Lung (tissue), 17 donors: ENCODE measurements at places on chromosomes 6 and 20.

- H3K27me3 ChIP-seq, result no peaks in the 10 kb centered on the region
- peak overlapping the region; percentile 67 for H3K27ac ChIP-seq
- peaks cover 20% of the 10 kb centered on the region for H3K4me1 ChIP-seq
- H3K36me3 ChIP-seq, result no peaks in the 10 kb centered on the region
- no peak for DNase-seq
Observed at GRCh38 chr20:23131766-23132165, 45.6 kb upstream of the CD93 start.

DNA sequence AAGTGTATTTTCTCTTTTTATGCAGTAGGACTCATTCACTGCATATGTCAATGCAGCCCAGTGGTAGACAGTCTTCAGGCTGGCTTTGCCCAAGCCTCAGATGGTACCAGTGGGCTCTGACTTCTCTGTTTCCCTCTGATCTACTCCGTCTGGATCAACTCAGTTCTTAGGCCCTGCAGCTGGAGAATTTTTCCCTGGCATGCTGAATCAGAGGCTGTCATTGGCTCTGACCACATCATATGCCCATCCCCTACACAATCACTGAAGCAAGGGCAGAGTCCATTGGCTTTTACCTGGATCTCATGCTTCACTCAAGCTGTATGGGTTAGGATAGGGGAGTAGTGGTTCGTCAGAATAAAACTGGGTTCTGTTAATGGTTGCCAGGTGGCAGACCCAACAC, 57.8 kb downstream of the KIZ start:
- no peaks in the 10 kb centered on the region for H3K4me1 ChIP-seq
- no peaks in the 10 kb centered on the region for H3K27me3 ChIP-seq
- H3K4me3 ChIP-seq, result no peak overlapping the region
- H3K27ac ChIP-seq, result no peak overlapping the region
- H3K36me3 ChIP-seq, result peaks cover 2% of the 10 kb centered on the region

- no peak overlapping the region for H3K4me3 ChIP-seq
- H3K27ac ChIP-seq, result no peak overlapping the region
- no peaks in the 10 kb centered on the region for H3K4me1 ChIP-seq
- no peaks in the 10 kb centered on the region for H3K36me3 ChIP-seq
- H3K27me3 ChIP-seq, result peaks cover 84% of the 10 kb centered on the region
Observed at GRCh38 chr6:26331218-26332073, 33.6 kb upstream of the BTN3A2 start.

DNA sequence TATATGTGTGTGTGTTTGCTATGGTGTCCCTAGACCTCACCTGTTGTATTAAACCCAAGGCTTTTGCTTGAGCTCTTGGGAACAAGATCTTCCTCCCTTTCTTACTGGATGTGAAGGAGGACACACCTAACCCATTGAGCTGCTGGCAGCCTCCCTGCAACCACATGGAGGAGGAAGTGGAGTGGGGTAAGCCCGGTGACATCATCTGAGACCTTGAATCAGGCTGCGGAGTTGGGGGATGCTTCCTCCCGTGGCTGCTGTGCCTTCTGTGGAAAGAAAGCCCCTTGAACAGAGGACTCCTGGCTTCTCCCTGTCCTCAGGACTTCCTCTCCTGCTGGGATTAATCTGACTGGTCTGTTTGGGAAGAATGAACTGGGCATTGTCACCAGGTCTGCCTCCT, 3.3 kb downstream of the CST11 start:
- no peaks in the 10 kb centered on the region for H3K36me3 ChIP-seq
- no peak overlapping the region for H3K4me3 ChIP-seq
- no peaks in the 10 kb centered on the region for H3K27me3 ChIP-seq
- no peak for DNase-seq
- H3K27ac ChIP-seq, result no peak overlapping the region
- H3K4me1 ChIP-seq, result no peaks in the 10 kb centered on the region

- peaks cover 3% of the 10 kb centered on the region for H3K27me3 ChIP-seq
- no peak overlapping the region for H3K27ac ChIP-seq
- H3K36me3 ChIP-seq, result no peaks in the 10 kb centered on the region
- no peaks in the 10 kb centered on the region for H3K4me1 ChIP-seq
- DNase-seq, result no peak
Observed at GRCh38 chr6:1403851-1404712, 14.7 kb downstream of the FOXF2 start.

- peak; percentile 76 for DNase-seq
- H3K36me3 ChIP-seq, result no peaks in the 10 kb centered on the region
- H3K4me3 ChIP-seq, result no peak overlapping the region
- H3K27ac ChIP-seq, result no peak overlapping the region
- no peaks in the 10 kb centered on the region for H3K27me3 ChIP-seq
Observed at GRCh38 chr6:87798393-87799278, 96.6 kb upstream of the AKIRIN2 start.

DNA sequence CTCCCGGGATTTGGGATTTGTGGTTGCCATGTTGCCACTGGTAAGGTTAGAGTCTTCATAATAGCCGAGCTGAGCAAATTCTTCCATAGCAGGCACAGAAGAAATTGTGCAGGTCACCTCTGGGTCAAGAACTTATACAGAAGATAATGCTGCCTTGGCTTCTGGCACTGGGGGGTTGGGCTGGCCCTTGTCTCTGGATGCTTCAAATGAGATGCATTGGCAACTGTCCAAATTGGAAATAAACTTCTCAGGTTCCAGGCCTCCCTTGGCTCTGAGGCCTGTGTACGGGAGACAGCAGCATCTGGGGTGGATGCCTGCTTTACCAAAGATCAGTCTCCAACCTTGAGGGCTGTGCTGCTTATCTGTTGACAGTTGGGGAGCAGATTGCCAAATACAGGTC, 26.2 kb downstream of the MYO6 start:
- H3K27me3 ChIP-seq, result no peaks in the 10 kb centered on the region
- no peak for DNase-seq
- no peak overlapping the region for H3K27ac ChIP-seq

DNA sequence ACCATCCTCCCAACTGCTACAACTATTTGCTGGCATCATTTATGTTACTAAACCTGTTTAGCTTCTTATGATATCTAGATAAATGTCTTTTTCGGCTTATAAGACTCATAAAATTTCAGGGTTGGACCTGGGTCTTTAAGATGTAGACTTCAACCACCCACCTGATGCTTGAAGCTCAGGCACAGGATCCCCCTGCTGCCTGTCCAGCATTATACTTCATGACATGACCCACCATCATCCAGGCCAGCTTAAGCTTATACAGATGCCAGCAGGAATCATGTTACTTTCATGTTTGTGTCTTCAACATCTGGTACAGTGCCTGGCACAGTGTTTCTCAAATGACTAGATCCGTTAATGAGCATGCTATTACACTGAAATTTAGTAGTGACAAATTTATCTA, 47.4 kb downstream of the SLC17A5 start:
- H3K27ac ChIP-seq, result no peak overlapping the region
- no peaks in the 10 kb centered on the region for H3K27me3 ChIP-seq
- no peaks in the 10 kb centered on the region for H3K4me1 ChIP-seq
- no peak for DNase-seq
- H3K4me3 ChIP-seq, result no peak overlapping the region

GRCh38 chr6:99350573-99350972, 1.1 kb upstream of the FAXC start:
- H3K27me3 ChIP-seq, result peaks cover 3% of the 10 kb centered on the region
- H3K4me3 ChIP-seq, result no peak overlapping the region
- H3K4me1 ChIP-seq, result no peaks in the 10 kb centered on the region
- no peaks in the 10 kb centered on the region for H3K36me3 ChIP-seq
- H3K27ac ChIP-seq, result no peak overlapping the region

DNA sequence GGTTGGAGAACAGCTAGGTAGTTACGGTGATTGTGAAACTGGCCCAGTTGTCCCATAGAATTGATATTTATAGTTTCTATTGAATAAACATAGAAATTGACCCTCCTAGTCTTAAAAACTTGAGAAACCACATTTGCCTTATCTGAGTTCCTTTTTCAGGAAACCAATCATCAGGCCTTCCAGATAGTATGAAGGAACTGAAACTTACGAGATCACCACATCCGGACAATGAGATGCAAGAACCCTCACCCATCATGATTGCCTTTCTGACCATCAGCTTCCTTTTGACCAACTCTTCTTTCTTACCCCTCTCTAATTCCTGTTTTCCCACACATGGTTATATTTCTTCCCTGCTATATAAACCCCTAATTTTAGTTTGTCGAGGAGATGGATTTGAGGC, 21.8 kb downstream of the SLC35F1 start:
- no peak overlapping the region for H3K4me3 ChIP-seq
- no peak overlapping the region for H3K27ac ChIP-seq
- no peaks in the 10 kb centered on the region for H3K4me1 ChIP-seq
- H3K36me3 ChIP-seq, result no peaks in the 10 kb centered on the region
- no peaks in the 10 kb centered on the region for H3K27me3 ChIP-seq

- no peak overlapping the region for H3K4me3 ChIP-seq
- no peaks in the 10 kb centered on the region for H3K27me3 ChIP-seq
- no peak overlapping the region for H3K27ac ChIP-seq
- H3K4me1 ChIP-seq, result no peaks in the 10 kb centered on the region
- peak; percentile 6 for DNase-seq
- peaks cover 37% of the 10 kb centered on the region for H3K36me3 ChIP-seq
Observed at GRCh38 chr20:39004508-39004907, 42.4 kb downstream of the DHX35 start.

GRCh38 chr20:44580581-44581268, 1.7 kb upstream of the PKIG start:
- H3K4me3 ChIP-seq, result no peak overlapping the region
- H3K27me3 ChIP-seq, result no peaks in the 10 kb centered on the region
- no peak for DNase-seq
- no peaks in the 10 kb centered on the region for H3K36me3 ChIP-seq
- peaks cover 12% of the 10 kb centered on the region for H3K4me1 ChIP-seq
- H3K27ac ChIP-seq, result peak overlapping the region; percentile 92

GRCh38 chr6:43774776-43775534, 4.9 kb downstream of the VEGFA start:
- H3K4me1 ChIP-seq, result peaks cover 19% of the 10 kb centered on the region
- H3K27me3 ChIP-seq, result no peaks in the 10 kb centered on the region
- H3K27ac ChIP-seq, result peak overlapping the region; percentile 96
- DNase-seq, result peak; percentile 89
- H3K36me3 ChIP-seq, result peaks cover 43% of the 10 kb centered on the region
- H3K4me3 ChIP-seq, result peak overlapping the region; percentile 2

GRCh38 chr6:52649536-52650160, 21.3 kb upstream of the TMEM14A start:
- no peaks in the 10 kb centered on the region for H3K4me1 ChIP-seq
- H3K27ac ChIP-seq, result no peak overlapping the region
- no peaks in the 10 kb centered on the region for H3K36me3 ChIP-seq
- no peak for DNase-seq
- no peaks in the 10 kb centered on the region for H3K27me3 ChIP-seq

DNA sequence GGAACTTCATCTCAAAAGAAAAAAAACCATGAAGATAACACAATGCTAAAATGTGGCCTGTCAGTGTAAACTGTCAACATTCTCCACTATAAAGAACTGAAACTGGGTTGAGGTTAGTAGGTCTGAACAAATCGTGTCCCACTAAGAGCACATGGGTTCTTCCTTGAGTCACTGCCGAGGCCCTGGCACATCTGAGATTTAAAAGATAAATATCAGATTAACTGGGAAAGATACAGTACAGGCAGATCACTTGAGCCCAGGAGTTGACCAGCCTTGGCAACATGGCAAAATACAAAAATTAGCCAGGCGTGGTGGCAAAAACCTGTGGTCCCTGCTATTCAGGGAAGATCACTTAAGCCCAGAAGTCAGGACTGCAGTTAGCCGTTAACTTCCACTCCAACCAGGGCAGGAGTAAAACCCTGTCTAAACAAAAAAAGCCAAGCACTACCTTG, 5.6 kb downstream of the EEF1A1 start:
- H3K27me3 ChIP-seq, result no peaks in the 10 kb centered on the region
- peaks cover 31% of the 10 kb centered on the region for H3K4me1 ChIP-seq
- peak overlapping the region; percentile 32 for H3K27ac ChIP-seq

DNA sequence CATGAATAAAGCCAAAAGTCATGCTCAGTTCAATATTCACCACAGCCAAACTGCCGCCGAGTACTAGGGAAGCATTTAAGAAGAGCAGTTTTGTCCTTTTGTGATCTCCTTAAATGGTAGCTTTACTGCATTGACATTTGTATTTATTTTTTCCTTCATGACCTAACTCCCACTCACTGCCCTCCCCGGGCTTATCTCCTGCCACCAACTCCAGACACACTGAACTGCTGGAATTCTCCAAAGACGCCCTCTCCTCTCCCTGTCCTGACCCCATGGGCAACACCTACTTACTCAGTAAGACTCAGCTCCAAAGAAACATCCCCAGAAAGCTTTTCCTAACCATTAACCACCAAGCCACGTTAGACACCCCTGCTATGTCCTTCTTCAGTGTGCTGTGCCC, 48.5 kb upstream of the CNKSR3 start:
- no peak overlapping the region for H3K4me3 ChIP-seq
- no peak overlapping the region for H3K27ac ChIP-seq
- H3K4me1 ChIP-seq, result no peaks in the 10 kb centered on the region
- DNase-seq, result no peak
- H3K36me3 ChIP-seq, result no peaks in the 10 kb centered on the region
- no peaks in the 10 kb centered on the region for H3K27me3 ChIP-seq
